ENCODE measurements at places on chromosomes 2 and 18.

DNA sequence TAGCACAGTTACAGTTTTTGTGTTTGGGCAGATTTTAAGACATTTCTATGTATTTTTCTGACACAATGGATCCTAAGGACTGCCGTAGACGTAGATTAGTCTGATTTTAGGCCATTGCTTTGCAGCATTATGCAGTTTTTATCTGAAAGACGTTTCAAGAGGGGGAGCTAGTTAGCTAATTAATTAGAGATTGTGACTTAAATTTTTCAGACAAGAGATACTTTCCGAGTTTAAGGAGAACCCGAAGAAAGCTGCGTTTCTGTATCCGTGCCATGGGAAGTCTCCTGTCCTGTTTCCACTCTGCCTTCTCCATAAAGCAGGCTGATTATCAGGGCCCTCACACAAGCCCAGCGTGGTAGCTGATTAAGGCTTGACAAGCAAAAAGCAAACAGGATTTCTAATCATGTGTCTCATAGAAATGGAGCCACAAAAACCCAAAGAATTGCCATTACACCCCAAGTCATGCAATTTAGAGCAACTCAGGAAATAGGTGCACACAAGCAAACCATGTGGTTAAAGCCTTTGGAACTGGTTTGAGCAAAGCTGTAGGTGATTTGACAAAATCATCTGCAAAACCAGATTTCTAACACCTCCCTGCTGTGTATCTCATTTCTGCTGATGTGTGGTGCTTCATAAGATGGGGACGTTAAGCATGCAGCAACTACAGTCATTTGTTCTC, 808.1 kb downstream of the RNF144A start:
- DNase-seq: no peak

GRCh38 chr2:31660165-31660564, 79.4 kb upstream of the SRD5A2 start:
- DNase-seq: no peak

GRCh38 chr2:137886083-137886831, 78.0 kb upstream of the HNMT start:
- no peak for DNase-seq

- no peak for DNase-seq
Measured at GRCh38 chr2:15817748-15818147, 122.6 kb upstream of the MYCN start.

GRCh38 chr2:178522950-178523595, 42.8 kb downstream of the PLEKHA3 start:
- peak; percentile 88 for DNase-seq

GRCh38 chr2:8457699-8458502, 224.0 kb upstream of the ID2 start:
- no peak for DNase-seq

- DNase-seq: no peak
Measured at GRCh38 chr2:196379600-196379999, 208.2 kb upstream of the STK17B start.

DNA sequence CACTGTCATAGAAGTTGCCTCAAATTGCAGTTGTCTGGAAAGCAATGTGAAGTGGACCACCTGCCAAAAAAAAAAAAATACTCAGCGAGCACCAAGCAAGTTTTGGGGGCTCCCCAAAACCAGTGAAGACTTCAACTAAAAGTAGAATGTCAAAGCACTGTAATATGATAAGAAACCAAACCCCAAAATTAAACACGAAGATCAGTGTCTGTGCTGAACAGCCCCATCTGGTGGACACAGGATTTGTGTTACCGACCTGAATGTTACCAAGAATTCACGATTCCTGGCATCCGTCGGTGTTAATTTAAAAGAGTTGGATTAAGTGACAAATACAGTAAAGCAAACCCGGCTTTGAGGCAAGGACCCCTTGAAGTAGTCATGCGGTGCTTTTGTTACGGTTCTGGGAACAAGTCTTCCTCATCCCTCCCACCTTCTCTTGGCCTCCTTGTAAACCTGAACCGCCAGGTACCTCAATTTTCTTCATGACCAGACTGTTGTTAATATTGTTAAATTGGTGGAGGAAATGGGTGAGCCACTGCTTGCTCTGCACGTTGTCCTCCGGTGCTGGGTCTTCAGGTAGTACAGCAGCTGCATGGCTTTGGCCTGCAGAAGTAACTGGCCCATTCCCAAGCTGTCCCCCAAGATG, 31.3 kb upstream of the SSB start:
- peak; percentile 51 for DNase-seq

- no peak for DNase-seq
Measured at GRCh38 chr18:76909439-76909838, 87.1 kb downstream of the ZNF236 start.

DNA sequence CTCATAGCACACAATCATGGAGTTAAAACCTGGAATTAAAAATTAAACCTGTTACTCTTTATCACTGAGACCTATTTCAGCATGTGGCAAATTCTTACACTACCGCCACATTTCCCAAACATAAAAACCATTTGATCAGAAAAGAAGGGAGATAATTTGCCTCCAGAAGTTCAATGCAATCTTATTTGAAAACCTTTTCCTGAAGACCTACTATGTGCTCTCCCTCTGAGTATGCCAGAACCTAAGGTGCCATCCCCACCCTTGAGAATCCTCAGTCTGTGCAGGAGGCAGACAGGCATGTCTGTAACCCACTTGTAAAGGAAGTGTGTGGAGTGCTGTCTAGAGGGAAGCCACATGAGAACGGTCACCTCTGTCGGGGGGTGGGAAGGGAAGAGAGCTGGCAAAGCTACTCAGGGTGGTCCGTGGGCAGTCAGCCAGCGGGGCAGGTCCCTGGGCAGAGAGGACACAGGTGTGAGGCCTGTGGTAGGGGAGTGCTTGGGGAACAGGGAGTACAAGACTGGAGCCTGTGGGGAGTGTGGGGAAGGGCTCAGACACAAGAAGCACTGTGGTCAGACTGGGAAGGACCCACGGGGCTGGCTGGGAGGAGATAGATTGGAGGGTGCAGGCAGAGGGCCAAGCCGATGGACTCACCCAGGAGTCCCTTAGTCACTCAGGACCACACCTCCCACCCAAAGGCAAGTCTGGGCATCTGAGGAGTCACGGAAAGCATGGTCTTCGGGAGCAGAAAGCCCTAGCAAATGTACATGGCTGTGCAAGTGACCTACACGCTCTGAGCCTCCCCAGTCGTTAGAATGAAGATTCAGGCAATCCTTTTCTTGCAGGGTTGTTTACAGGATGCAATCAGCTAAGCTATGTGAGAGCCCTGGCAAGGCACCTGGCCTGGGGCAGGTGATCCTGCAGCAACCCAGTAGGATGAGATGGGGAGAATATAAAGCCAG, 22.8 kb downstream of the CRACDL start:
- no peak for DNase-seq

- DNase-seq: no peak
Measured at GRCh38 chr2:223587301-223587700, 14.9 kb downstream of the SCG2 start.

Data from left hindlimb (tissue), 1 donor.